ENCODE measurements at places on chromosomes 2 and 18.

DNA sequence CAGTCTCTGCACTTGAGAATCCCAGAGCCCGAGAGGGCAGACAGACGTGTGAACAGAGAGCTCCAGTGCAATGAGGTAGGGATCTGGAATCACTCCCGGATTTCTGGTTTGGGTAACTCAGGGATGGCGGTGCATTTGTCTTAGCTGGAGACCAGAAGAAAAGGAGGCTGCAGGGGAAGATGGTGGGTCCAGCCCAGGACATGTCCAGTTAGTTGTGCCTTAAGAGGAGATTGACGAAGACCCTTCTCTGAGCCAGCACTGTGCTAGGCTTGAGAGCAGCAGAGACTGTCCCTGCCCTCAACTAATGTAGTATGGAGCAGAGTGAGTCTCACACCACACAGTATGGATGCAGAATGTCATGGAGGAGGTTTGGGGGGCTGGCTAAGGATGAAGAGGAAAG is 150.6 kb upstream of the COPS8 start:
- no peak for DNase-seq

DNA sequence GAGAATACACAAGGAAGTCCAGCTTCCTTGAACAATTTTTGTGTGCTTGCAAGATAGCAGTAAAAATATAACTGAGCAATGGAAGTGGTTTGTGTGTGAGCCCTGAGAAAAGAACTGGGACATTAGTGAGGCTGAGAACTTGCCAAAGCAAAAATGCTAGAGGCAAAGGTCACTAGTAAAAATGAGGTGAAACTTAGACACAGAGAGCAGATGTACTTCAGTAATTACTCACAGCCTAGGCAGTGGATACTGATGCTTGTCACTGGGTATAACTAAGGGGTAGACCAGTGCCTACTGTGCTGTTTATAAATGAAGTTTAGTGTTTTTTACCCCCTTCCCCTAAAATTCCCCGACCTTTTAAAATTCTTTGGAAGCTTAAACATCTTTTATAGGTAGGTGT is 450.1 kb downstream of the LPIN1 start:
- no peak for DNase-seq

- DNase-seq = no peak
Measured at GRCh38 chr18:76444446-76445105, 50.5 kb downstream of the ZNF516 start.

GRCh38 chr2:144430722-144431391 is 89.1 kb downstream of the ZEB2 start:
- DNase-seq = no peak

DNA sequence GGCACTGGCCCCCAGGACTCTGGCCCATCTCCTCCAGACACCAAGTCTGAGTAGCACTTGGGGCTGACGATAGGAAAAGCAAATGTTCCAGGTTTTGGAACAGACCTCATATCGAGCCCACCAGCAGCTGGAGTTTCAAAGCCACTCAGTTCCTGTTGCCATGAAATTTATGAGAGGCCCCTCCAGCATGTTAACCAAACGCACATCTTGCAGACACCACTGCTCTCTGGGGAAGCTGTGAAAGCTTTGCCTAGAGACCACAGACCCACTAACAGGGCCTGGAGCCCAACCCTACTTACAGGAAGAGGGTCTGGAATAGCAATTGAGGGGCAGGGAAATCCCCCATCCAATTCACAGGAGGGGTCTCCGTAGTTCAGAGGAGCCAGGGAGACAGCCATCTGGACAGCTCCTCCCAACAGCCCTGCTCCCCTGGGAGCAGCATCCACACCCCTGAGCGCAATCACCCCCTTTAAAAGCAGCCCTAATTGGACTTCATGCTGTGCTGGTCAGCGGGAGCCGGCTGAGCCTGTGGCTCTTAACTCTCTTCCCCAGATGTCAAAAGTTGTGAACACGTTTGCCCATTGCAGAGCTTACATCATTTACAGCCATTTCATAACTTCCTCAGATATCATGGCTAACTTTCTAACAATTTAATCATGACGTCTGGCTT is 81.3 kb downstream of the TGFA start:
- peak; percentile 91 for DNase-seq

GRCh38 chr2:109439390-109439786 is 174.4 kb downstream of the SEPTIN10 start:
- no peak for DNase-seq

- no peak for DNase-seq
Measured at GRCh38 chr2:220499225-220499624, 871.8 kb downstream of the SLC4A3 start.

- no peak for DNase-seq
Measured at GRCh38 chr18:58275176-58275575, 231.2 kb downstream of the NEDD4L start.

DNA sequence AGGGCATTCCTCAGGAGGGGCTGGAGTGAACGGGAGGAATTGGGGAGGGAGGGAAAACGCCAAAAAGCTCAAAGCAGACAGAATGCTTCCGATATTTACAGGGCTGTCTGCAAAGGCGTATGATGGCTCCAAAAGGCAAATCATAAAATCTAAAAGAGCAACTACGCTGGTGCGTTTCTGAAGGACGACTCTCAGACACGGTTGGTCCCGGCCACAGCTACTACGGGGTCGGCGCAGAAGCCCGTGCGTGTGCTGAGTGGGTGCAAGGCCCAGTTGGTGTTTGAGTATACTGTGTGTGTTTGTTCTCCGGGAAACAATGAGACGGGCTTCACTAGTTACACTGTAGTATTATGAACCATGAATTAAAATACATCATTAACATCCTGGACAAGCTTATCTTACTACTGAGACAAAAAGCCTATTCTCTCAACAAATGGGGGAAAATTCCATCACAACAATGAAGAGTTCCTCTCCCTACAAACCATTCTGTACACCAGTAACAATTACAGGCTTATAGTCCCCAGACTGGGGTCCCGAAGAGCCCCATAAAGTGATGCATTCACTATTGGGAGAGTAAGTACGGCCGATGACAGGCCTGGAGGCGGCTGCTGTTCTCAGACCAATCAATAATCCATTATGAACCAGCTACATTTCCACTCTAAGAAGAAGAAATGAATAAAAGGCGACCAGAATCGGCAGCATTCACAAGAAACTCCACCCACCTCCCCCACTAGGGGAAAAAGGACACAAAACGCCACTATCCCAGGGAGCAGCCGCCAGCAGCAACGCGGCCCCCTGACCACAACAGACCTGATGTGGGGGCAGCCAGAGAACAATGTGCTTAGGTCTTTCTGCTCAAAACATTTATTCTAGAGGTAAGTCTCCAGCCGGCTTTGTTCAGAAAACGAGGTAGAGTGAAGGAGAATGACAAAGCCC is 43.4 kb downstream of the ZNF516 start:
- DNase-seq = peak; percentile 17

DNA sequence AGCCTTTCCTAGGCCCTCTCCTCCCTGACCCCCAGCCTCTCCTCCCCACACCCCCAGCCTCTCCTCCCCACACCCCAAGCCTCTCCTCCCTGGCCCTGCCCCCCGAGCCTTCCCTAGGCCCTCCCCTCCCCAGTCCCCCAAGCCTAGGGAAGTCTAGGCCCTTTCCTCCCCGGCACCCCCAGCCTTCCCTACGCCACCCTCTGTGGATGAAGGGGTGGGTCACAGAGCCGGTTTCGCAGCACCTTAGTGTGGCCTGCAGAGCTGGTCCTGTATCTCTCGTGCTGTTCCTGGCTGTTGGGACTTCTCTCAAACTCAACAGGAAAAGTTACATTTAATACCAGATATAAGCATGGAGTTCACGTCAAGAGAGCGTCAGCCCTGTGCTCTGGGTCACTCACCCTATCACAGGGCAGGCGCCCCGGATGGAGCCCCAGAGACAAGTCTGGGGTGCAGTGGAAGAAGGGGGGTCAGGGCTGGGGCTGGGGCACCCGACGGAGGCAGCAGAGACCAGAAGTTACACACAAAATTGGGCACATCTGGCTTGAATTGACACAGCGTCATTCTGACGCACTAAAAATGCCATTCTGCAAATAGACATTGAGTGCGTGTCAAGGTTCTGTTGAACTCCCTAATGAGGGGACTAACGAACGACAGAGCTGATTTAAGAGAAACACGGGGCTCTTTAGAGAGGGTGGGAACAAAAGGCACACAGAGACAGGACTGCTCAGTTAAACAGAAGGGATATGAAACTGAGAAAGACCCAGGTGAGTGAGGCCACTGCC is 24.0 kb downstream of the KCNIP3 start:
- no peak for DNase-seq

DNA sequence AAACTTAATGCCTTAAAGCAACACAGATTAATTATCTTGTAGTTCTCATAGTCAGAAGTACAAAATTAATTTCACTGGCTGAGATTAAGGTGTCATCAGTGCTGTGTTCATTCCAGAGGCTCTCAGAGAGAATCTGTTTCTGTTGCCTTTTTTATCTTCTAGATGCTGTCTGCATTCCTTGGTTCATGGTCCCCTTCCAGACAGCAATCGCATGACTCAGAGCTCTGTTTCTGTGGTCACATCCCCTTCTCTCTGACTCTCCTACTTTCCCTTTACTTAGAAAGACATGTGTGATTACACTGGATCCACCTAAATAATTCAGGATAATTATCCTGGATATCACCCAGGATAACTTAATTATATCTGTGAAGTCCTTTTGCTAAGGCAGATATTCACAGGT is 148.6 kb downstream of the MAIP1 start:
- DNase-seq = no peak

GRCh38 chr18:6775702-6776101 is 46.2 kb downstream of the ARHGAP28 start:
- no peak for DNase-seq

- no peak for DNase-seq
Measured at GRCh38 chr18:59049721-59050660, 89.7 kb upstream of the SEC11C start.

- DNase-seq = peak; percentile 67
Measured at GRCh38 chr18:34322365-34323289, 97.9 kb upstream of the NOL4 start.

GRCh38 chr2:212124598-212124997 is 414.0 kb downstream of the ERBB4 start:
- DNase-seq = no peak

DNA sequence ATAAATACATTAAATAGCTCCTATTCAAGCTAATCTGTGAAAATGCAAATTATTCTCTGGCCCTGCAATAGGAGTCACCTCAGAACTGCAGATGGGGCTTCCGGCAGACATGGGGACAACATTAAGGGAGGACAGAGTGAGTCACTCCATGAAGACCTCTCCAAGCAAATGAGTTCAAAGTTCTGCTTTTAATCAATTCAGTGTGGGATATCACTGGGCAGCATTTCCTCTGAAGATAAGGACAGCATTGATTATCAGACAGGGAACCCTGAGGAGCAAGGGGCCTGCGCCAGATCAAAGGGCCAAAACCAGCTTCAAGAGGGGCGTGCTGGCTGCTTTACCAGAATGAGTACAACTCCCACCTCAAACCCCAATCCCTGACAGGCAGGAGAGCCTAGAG is 356.9 kb upstream of the KLHL29 start:
- no peak for DNase-seq

- no peak for DNase-seq
Measured at GRCh38 chr2:7697052-7697451, 779.8 kb downstream of the RNF144A start.

- DNase-seq = no peak
Measured at GRCh38 chr2:2558476-2558875, 227.4 kb upstream of the MYT1L start.

DNA sequence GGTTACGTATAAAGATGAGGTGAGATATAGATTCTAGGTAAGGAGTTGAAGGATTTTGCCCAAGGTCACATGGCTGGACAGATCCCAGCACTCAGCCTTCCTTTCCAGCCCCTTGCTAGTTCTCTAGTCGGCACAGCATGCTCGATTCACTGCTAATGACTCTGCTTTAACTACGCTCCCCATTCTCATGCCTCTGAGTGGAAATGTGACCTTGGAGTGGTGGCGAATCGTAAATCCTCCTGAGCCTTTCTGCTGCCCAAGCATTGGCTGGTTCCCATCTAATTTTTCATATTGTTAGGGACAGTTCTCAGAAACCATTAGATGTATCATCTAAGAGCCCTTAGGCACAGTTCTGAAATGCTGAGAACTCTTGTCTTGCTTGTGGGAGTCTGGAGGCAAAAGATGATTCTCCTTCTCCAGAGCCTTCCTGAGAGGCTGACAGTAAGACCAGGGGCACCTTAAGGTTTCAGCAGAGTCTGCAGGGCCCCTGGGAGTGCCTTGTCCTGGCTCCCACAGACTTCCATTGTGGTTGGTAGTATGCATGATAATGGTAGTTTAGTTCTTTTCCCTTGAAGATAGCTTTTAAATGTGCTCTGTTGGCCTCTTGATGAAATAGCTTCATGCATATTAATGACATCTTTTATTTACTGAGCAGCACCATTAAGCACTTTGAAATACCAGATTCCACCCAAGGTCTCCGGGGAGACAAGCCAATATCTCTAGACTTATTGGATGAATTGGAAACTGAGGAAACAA is 377.8 kb upstream of the SLC14A2 start:
- DNase-seq = no peak

- no peak for DNase-seq
Measured at GRCh38 chr2:226771067-226771466, 28.6 kb downstream of the IRS1 start.

DNA sequence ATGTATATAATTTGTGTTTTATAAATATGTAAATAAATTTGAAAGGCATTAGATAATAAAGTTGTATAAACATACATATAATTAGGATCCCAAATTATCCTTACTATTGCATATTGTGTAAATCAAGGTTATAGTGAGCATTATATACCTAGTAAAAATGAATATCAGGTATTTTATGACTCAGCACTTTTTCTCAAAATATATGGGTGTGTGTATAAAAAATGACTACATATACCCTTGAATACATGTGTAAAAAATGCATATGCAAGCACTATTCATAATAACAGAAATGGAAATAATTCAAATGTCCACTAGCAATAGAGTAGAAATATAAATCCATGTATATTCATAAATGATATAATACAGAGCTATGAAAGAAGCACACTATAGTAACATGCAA is 870.9 kb upstream of the CNTNAP5 start:
- DNase-seq = no peak

DNA sequence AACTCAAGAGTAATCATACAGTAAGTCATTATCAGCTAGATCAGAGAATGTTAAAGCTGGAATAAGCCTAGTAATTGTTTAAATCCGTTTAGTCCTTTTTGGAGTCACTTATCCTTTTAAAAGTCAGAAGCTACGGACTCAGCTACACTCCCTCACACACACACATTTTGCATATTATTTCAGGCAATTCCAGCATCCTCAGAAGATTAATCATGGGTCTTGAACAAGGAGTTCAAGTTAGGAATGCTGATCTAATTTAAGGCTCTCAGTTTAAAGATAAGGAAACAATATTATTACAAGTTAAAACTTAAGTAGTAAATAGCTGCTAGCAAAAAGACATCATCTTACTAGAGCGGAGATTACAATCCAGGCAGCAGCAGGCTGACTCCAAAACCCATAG is 74.3 kb downstream of the GTF3C3 start:
- no peak for DNase-seq

- DNase-seq = no peak
Measured at GRCh38 chr18:23114911-23115310, 20.4 kb upstream of the CABLES1 start.

GRCh38 chr2:618422-618990 is 58.7 kb downstream of the TMEM18 start:
- DNase-seq = no peak

Measured in NCI-H1417 (cell line).